MCF 10A (cell line): ENCODE measurements at places on chromosomes 5 and 9.
A peak's percentile ranks its signal among the peaks of the same experiment; 100 is the strongest.

DNA sequence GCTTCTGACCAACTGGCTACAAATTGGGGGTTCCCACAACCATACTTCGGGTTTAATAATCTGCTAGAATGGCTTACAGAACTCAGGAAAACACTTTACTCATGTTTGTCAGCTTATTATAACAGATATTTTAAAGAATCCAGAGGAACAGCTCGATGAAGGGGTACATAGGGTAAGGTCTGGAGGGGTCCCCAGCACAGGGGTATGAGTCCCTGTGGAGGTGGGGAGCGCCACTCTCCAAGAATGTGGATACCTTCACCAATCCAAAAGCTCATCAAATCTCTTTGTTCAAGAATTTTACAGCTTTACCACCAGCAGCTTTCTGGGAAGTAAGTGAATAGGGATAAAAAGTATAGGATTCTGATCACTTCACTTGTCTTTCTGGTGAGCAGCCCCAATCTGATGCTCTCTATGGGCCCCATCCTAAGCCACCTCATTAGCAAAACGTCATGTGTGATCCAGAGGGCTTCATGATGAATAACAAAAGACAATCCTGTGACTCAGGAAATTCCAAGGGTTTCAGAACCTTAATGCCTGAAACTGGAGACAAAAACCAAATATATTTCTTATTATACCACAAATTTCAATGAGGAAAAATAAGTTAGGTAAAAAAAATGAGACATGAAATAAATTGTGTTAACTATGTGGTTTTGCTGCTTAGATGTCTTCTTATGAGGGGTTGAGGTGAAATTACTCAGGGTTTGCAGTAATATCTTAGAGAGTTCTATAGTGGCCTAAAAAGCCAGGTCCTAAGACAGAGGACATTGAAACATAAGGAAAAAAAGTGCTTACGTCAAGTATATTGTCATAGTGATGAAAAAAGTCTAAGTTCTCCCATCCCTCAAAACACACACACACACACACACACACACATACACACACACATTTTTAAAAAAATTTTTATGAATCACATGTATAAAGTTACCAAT, 290.5 kb downstream of the ANXA1 start:
- DNase-seq, result no peak

- DNase-seq, result no peak
These were observed 92.7 kb upstream of the CKMT2 start for GRCh38 chr5:81140441-81140840.

GRCh38 chr5:75637949-75638348, 26.7 kb downstream of the ANKDD1B start:
- no peak for DNase-seq

GRCh38 chr5:56585999-56586691, 229.2 kb upstream of the MAP3K1 start:
- DNase-seq, result no peak

DNA sequence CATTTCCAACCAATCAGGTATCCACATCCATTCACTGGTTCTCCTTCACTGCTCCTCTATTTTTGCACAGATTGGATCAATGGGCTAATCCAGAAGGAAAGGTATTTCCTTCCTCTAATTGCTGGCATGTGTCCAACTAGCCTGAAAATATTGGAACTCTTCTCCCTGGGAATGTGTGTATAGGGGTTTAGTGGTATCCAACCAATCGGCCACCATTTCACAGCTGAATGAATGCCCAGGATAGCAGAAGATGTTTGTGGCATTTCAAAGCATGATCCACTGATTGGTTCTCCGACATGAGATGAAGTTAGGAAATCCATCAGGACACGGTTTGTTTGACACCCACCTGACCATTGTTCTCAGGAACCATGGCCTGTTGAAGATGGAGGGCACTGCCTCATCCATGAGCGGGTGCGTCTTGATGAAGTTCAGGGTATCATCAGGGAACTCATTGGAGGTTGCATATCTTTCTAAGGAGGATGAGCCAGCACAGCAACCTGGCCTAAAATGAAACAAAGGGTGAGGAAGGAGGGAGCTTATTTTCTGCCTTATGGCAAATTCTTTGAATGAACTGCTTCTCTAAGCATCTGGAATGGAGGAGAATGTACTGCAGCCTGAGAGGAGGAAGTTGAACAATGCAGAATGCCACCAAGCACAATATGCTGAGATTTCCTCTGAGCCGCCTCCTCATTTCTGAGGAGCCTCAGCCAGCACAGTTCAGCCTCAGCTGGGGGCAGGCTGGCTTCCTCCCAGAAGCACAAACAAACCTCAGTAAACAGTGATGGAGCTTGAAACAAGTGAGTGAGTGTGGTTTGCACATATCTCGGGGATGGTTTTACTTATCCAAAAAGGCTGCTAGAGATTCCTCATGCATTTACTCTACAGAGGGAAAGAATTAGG, 94.6 kb downstream of the SEMA6A start:
- no peak for DNase-seq

GRCh38 chr5:173271419-173271818, 36.4 kb upstream of the NKX2-5 start:
- no peak for DNase-seq

DNA sequence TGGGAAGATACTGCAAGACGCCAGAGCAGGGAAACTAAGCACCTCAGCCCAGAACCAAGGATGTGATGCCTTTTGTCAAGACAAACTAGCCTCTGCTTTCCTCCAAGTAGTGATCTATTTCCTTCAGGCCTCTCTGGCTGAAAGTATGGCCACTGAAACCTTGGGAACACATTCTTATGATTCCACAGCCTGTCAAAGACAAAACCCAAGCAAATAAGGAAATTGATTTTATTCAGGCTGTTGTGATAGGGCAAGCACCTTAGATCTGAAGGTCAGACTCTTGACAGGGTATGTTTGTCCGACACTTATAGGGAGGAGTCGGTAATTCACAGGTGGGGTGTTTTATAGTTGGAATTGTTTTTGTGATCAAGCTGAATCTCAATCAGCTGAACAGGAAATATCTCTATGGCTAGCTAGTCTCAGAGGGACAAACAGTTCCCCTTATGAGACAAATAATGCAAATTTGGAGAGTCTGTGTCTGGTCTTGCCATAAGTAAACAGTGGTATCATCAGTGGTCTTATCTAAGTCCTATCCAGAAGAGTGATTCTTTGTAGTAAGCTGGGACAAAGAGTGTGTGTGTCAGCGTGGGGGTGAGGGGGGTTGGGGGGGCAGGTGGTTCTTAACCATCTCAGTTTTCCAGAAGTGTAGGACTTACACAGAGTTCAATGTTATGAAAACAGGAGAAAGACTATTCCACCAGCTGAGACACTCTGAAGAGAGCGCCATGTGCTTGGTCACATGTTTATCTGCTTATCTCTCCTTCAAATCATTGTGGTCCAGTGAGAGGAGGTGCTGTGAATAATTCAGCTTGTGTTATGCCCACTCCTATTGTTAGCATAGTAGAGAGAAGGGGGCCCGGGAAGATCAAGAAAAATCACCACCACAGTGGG, 6.7 kb upstream of the ZCCHC10 start:
- no peak for DNase-seq

GRCh38 chr5:179115307-179115706, 55.1 kb downstream of the ZNF354C start:
- DNase-seq, result no peak

DNA sequence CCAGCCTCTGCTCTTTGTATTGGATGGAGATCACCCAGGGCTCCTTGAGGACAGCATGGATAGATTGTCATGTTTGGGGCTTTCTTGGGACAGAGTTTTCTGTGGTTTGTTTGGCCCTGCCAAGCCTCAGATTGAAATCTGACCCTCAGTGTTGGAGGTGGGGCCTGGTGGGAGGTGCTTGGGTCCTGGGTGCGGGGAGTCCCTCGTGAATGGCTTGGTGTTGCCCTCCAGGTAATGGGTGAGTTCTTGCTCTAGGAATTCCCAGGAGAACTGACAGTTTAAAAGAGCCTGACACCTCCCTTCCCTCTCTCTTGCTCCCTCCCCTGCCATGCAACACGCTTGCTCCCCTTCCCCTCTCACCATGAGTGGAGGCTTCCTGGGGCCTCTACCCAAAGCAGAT, 48.6 kb upstream of the OLFM1 start:
- DNase-seq, result no peak

DNA sequence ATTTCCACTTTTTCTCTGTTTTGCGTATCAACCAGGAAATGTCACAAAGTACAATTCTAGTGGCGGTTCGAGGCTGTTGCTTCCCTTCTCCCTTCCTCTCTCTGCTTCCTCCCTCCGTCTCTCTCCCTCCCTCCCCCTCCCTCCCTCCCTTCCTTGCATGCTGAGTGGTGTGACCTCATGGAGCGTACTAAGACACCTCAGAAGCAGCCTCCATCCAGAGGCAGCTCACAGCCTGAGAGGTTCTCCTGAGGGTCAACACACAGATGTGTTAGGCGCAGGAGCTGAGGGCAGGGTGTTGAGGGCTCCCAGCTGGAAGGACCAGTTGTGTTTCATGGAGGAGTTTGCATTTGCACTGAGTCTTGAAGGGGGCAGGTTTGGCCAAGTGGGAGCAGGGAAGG, 57.7 kb downstream of the COL5A1 start:
- DNase-seq, result no peak

- no peak for DNase-seq
These were observed 197.6 kb downstream of the KDM4C start for GRCh38 chr9:6955251-6955921.

- peak; percentile 50 for DNase-seq
These were observed 100.1 kb upstream of the TNFAIP8 start for GRCh38 chr5:119255571-119256356.

DNA sequence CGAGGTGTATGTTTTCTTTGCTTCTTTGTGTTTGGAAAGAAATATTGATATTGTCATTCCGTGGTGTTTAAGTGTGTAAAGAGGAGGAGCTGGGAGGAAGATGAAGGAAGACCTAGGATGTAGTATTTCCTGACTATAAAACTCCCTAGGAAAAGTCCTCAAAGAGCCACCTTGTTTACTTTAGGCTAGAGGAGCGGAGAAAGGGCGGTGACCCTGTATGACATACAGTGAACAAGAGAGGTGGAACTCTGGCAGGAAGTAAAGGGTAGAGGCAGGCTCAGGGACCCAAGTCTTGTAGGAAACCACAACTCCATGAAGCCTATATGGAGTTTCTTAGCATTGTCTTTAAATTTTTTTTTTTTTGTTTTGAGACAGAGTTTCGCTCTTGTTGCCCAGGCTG, 303.9 kb downstream of the DOCK8 start:
- no peak for DNase-seq

GRCh38 chr5:62568800-62569432, 9.7 kb upstream of the LRRC70 start:
- DNase-seq, result no peak
